ENCODE measurements at places on chromosomes 11 and 22.

DNA sequence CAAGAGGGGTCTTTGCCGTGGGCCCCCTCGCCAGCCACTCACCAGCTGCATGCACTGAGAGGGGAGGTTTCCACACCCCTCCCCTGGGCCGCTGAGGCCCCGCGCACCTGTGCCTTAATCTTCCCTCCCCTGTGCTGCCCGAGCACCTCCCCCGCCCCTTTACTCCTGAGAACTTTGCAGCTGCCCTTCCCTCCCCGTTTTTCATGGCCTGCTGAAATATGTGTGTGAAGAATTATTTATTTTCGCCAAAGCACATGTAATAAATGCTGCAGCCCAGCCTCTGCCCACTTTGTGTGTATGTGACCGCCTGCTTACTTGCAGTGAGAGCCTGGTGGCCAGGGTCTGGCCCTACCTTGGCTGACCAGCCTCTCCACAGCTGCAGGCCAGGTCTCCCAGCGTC lies 2.8 kb upstream of the CRACR2B start:
- DNase-seq = no peak

DNA sequence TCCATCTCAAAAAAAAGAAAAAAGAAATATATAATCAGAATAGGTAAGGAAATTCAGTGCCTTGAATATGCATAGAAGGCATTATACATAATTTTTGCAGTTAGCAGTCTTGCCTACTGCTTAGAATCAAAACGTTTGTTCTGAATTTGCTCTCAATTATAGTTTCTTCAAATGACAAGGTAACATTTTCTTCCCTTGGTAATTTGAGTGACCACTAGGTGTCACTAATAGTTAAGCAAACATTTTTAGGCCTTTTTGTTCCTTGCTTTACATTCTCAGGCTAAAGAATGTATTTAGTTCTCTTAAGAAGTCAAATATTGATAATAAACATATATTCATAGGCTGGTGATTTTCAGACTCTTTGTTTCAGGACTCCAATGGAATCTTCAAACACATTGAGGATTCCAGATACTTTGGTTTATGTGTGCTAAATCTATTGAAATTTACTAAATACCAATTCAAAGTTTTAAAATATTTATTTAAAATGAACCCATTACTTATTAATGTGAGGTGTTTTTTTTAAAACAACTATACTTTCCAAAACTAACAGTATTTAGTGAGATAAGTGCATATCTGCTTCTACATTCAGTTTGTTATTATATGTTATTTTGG lies 55.0 kb upstream of the DEPDC7 start:
- DNase-seq = no peak

- DNase-seq = no peak
Measured at GRCh38 chr11:66509131-66509561, 1.3 kb upstream of the BBS1 start.

- no peak for DNase-seq
Measured at GRCh38 chr11:77154381-77155081, 26.5 kb downstream of the MYO7A start.

GRCh38 chr11:62054081-62054480 lies 69.7 kb upstream of the INCENP start:
- DNase-seq = no peak
